B cell (primary cell): ENCODE measurements at places on chromosomes 3 and 15. TPM values are rescaled to one million over a fixed set of nuclear protein-coding genes. Genes with fewer than 3 reads are reported as not detected.

The ITIH4 gene
- 38.5 and 38.7 TPM in 2 replicates for total RNA-seq

- H3K27ac ChIP-seq = no peak overlapping the region
- H3K4me3 ChIP-seq = no peak overlapping the region
- no peaks in the 10 kb centered on the region for H3K27me3 ChIP-seq
- peak; percentile 59 for DNase-seq
Measured at GRCh38 chr3:17894434-17895060, 152.1 kb upstream of the TBC1D5 start.

The FOXB1 gene
- not detected in 2 replicates for total RNA-seq

DNA sequence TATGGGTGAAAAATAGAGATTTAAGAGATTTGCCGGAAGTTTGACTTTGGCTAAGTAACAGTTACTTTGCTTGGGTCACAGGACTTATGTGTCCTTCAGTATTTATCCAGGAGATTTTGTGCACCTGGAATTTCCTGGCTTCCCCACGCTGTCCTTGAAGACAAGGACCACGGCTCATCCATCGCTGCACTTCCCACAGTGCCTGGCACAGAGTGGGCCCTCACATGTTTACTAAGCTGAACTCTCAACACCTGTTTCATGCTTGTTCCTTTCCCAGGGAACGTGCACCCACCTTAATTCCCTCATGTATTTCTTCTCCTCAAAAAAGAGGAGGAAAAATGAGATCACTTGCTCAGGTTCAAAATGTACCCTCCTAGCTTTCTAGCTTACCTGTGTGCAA lies 32.0 kb downstream of the CA12 start:
- DNase-seq = no peak
- H3K36me3 ChIP-seq = no peaks in the 10 kb centered on the region
- no peaks in the 10 kb centered on the region for H3K4me1 ChIP-seq
- no peaks in the 10 kb centered on the region for H3K27me3 ChIP-seq

- H3K4me3 ChIP-seq = no peak overlapping the region
- peaks cover 89% of the 10 kb centered on the region for H3K36me3 ChIP-seq
- no peaks in the 10 kb centered on the region for H3K27me3 ChIP-seq
- H3K4me1 ChIP-seq = no peaks in the 10 kb centered on the region
- H3K27ac ChIP-seq = no peak overlapping the region
Measured at GRCh38 chr3:9666704-9667445, 17.6 kb downstream of the MTMR14 start.
